ENCODE measurements at places on chromosomes 1 and 21. TPM values are rescaled to one million over a fixed set of nuclear protein-coding genes. Genes with fewer than 3 reads are reported as not detected.
A peak's percentile ranks its signal among the peaks of the same experiment; 100 is the strongest.

Gene APOBEC4
- not detected for total RNA-seq

Gene AGL
- total RNA-seq = 21.1 TPM

Gene FAM43B
- total RNA-seq = not detected

Gene OVAAL
- not detected for total RNA-seq

- DNase-seq = no peak
Measured at GRCh38 chr1:183952101-183952500, 85.4 kb downstream of the COLGALT2 start.

GRCh38 chr1:241531195-241532161 lies 700 bp upstream of the KMO start:
- DNase-seq = peak; percentile 90

GRCh38 chr1:67647036-67647798 lies 37.8 kb upstream of the GADD45A start:
- peak; percentile 67 for DNase-seq

- DNase-seq = peak; percentile 28
Measured at GRCh38 chr1:65068202-65069010, 79.6 kb upstream of the AK4 start.

GRCh38 chr1:104182251-104182650 lies 432.6 kb downstream of the AMY1C start:
- DNase-seq = no peak

DNA sequence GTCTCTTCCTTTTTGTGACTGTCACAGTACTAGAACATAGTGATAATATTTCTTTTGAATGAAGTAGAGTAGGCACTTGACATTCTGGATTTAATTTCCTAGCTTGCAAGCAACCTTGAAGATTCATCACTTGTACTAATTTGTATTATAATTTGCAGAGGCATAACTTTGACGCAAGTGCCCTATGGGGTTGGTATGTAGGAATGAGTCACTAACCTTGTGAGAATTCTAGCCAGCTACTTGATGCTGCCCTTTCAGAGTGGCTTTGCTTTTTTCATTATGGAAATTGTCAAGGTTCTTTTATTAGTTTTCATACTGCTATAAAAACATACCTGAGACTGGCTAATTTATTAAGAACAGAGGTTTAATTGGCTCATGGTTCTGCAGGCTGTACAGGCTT lies 13.7 kb upstream of the DPH5 start:
- DNase-seq = peak; percentile 58

- DNase-seq = peak; percentile 33
Measured at GRCh38 chr1:244779410-244779809, 56.0 kb upstream of the COX20 start.
